ENCODE measurements at places on chromosomes 4 and X.
A peak's percentile ranks its signal among the peaks of the same experiment; 100 is the strongest.

GRCh38 chr4:74534936-74535335, 90.0 kb downstream of the AREG start:
- DNase-seq, result no peak

DNA sequence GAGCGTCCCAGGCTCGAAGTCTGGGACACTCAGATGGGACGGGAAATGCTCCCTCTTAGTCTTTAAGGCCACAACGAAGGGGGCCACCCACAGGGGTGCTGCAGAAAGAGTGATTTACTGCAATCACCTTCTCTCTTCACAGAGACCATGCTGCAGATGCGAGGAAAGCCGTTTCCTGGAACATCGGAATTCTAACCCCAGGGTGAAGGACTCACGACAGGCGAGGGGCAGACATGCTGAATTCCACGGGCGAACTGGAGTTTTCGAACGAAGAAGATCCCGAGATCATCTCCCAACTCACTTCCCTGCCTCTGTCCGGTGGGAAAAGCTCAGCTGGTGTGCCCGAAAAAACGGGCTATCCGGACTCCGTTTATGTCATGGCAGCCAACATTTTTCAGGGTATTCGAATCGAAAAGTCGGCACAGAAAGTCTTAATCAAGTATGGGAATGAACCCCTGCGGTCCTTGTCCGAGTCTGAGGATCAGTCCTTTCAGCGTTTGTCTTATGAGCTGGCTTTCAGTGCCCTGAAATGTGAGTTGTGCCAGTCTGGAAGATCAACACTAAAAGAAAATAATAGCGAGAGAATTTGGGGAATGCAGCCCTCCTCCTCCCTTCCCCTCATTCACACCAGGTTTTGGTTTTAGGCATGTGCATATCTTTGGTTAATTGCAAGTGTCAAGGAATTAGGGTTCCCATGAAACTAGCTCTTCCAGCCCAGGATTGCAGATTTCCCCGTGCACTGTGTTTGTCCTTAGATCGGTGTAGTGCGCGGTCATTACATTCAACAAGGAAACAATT, 905 bp downstream of the NSUN7 start:
- no peak for DNase-seq

GRCh38 chr4:177483271-177483670, 41.0 kb upstream of the AGA start:
- DNase-seq, result peak; percentile 36

DNA sequence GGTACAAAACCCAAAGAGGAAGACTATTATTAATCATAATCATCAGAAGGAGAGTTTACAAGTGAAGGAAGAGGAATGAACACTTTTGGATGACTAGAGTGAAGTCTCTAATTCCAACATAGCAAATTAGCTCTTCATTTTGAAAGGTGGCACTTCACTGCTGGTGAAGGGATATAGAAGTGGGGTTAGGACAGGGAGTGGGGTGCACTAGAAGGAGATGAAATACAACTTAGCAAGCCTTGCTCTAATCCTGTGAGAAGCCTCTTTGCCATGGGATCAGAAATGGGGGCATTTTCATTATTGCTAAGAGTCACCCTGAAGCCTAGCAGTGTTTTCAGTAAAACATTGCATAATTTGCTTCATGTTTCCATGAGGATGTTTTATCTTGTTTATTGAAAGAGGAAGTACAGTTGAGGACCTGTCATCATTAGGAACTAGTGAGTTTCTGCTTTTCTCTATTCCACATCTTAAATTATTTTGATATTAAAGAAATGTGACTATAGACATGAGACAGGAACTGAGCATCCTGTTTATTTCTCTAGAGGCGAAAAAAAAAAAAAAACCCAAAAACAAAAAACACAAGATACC, 9.3 kb upstream of the GRPR start:
- no peak for DNase-seq

GRCh38 chrX:95056901-95057300, 1382.9 kb downstream of the FAM133A start:
- no peak for DNase-seq

- no peak for DNase-seq
These were observed 16.6 kb downstream of the DKC1 start for GRCh38 chrX:154779261-154779660.

Measured in kidney capillary endothelial cell (primary cell).